ENCODE measurements at places on chromosomes 11 and 22. TPM values are rescaled to one million over a fixed set of nuclear protein-coding genes. Genes with fewer than 3 reads are reported as not detected.

Gene CCDC81
- total RNA-seq: 0.50 TPM

Gene OR52H1
- total RNA-seq: not detected

Gene BCO2
- 1.9 TPM for total RNA-seq

Gene PRODH
- total RNA-seq: 0.50 TPM

Gene SLC22A8
- total RNA-seq: not detected

Gene NAV2
- total RNA-seq: 0.41 TPM

Gene SELENOM
- total RNA-seq: 1.7 TPM

Gene MGAT3
- 13.1 TPM for total RNA-seq

Gene KRTAP5-10
- total RNA-seq: not detected

Gene FOLH1
- not detected for total RNA-seq

Gene GGT5
- not detected for total RNA-seq

Gene EFEMP2
- 12.1 TPM for total RNA-seq

Gene PHF21B
- not detected for total RNA-seq

Gene SLC43A3
- 77.6 TPM for total RNA-seq

Gene NLRP14
- not detected for total RNA-seq

Gene SAA4
- not detected for total RNA-seq

Gene RAB36
- total RNA-seq: 0.15 TPM

Gene TCN2
- 0.23 TPM for total RNA-seq

Gene SCGB1D4
- not detected for total RNA-seq

Gene LYVE1
- total RNA-seq: not detected

Gene C11orf86
- not detected for total RNA-seq

Gene SLC22A6
- not detected for total RNA-seq
